ENCODE measurements at places on chromosomes 1 and 21.
A peak's percentile ranks its signal among the peaks of the same experiment; 100 is the strongest.

- DNase-seq = no peak
These were observed 12.4 kb downstream of the EPHB2 start for GRCh38 chr1:22722901-22723550.

GRCh38 chr1:8879922-8880676 lies 1.6 kb upstream of the ENO1 start:
- peak; percentile 99 for DNase-seq

DNA sequence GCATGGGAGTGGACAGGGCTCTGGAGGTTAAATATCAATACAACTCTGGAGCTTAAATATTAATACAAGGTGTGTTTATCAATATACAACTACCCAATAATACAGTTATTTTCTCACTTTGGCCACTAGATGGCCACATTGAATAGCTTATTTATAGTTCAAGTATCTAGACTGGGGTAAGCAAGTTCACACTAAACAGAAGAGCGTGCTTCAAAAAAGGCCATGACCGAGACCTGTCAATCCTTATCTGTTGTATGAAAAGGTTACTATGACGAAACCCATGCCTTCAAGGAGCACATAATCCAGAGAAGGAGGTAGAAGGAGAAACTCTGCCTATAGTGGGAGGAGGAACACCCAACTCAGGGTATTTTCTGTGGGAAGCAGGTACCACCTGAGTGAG lies 29.1 kb downstream of the CHML start:
- DNase-seq = peak; percentile 70

- DNase-seq = peak; percentile 98
These were observed 161.6 kb upstream of the PTBP2 start for GRCh38 chr1:96559707-96560596.

GRCh38 chr1:99180915-99181314 lies 83.4 kb upstream of the PLPPR4 start:
- no peak for DNase-seq

DNA sequence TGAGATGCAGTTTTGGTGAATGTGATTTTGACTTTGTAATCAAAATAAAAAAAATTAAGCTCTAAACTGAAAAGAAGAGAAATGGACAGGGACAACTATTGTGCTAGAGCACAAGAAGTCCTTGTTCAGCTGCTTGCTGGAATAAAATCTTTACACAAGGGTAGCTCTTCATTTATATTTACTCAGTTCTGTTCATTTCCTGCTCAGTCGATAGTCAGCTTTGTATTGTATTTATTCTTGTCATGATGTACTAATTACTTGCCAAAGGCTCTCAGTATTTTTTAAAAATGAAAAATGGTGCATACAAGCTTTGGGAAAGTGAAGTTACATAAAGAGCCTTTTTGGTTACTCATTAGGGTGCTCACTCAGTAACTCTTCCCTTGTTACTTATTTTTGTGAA lies 17.8 kb downstream of the F5 start:
- no peak for DNase-seq

- DNase-seq = peak; percentile 26
These were observed 9.3 kb downstream of the CHD5 start for GRCh38 chr1:6170742-6171201.

DNA sequence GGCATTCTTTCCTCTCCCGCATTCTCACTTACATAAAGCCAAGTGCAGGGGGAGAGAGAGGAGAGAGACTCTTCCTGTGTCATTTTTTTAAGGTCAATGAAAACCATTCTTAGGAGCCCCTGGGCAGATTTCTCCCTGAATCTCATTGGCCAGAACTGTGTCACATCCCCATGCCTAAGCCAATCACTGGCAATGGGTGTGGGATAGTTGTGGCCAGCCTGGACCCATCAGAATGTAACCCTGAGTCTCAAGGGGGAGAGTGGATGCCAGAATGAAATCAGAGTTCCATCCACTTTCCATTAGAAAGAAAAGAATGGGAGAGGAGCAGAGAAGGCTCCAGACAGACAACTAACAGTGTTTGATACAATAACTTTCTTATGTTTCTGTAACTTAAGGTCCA lies 31.2 kb upstream of the COQ8A start:
- no peak for DNase-seq

DNA sequence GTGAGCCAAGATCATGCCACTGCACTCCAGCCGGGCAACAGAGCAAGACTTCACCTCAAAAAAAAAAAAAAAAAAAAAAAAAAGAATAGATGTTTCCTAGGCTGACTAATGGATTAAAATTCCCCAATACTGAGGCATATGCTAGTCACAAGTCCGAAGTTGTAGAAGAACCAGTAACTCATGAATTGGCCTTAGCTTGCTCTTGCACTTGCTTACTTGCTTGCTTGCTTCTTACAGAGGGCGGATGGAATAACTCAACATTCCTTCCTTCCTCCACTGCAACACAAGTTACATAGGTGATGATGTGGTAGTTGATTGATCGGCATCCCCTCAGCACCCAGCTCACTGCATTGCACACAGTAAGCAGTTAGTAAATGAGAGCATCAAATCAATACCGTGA lies 2.8 kb upstream of the TARS2 start:
- peak; percentile 70 for DNase-seq

- no peak for DNase-seq
These were observed 256.5 kb downstream of the NFIA start for GRCh38 chr1:61338899-61339298.

DNA sequence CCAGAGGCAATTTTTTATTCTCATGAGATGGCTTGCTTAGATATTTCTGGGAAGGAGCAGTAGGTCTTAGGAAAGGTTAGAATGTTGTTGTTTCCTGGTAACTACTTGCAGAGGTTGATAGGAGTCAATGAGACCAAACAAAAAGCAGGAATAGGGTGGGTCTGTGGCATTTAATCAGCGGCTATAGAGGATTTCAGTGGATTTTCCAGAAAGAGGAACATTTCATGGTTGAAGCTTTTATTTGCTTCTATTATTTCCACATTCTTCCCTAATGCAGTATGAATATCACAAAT lies 111.3 kb upstream of the PALMD start:
- DNase-seq = no peak

DNA sequence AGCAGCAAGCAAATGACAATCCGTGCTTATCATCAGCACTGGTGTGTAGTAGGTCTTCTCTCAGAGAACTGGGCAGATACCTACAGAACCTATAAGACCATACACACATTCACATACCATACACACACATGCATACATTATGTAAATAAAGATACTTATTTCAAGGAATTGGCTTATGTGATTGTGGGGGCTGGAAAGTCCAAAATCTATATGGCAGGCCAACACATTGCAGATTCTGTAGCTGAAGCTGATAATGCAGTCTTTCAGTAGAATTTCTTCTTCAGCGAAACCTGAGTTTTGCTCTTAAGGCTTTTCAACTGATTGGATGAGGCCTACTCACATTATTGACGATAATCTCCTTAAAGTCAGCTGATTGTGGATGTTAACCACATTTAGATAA lies 24.1 kb downstream of the RAP1A start:
- DNase-seq = no peak

- DNase-seq = no peak
These were observed 9.2 kb upstream of the NOS1AP start for GRCh38 chr1:162060314-162060713.

DNA sequence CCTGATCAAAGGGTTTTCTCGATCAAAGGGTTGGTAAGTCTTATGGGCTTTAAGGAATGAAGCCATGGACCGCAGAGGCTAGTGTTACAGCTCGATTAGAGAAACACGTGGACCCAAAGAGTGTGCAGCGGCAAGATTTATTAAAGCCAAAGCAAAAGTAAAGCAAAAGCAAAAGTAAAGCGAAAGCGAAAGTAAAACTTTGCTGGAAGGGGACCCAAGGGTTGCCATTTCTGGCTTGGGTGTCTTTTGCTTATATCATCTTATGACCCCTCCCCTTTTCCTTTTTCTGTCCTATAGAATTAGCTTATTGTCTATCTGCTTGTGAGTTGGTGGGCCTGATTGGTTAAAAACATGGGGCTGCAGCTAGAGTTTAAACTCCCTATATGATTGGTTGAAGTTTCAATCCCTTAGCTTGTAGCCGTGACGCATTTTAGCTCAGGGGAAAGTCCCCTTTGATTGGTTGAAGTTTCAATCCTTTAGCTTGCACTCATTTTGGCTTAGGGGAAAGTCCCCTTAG lies 957.0 kb downstream of the AMY1C start:
- DNase-seq = peak; percentile 41

DNA sequence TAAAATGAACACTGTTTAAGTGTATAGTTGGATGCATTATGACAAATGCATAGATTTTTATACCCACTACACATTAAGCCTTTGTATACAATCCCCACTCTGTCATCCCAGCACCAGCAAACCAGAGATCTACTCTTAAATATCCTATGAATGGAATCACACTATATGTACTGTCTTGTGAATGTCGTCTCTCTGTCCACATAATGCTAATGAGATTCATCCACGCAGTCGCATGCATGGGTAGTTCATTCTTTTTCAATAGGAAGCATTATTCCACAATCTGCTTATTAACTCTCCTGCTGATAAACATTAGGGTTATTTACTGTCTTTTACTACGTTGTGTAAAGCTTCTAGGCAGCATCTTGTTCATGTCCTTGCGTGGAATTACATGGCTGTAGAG lies 892.3 kb downstream of the LTN1 start:
- DNase-seq = no peak

DNA sequence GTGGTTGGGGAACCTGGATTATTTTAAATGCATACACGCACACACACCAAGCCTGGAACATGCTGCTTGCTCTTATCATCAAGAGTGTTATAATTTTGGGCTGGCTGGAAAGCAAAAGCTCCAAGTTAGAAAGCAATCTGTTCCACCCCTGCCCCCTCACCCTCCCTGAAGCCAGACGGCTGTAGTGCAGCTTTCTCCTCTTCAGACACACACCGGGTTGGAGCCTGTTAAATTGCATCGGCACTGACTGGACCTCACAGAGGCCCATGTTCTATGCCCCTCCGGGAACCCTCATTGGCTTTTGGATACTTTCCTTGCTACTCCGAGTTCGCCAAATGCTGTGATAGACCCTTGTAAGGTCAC lies 90.6 kb upstream of the KCNJ15 start:
- no peak for DNase-seq

DNA sequence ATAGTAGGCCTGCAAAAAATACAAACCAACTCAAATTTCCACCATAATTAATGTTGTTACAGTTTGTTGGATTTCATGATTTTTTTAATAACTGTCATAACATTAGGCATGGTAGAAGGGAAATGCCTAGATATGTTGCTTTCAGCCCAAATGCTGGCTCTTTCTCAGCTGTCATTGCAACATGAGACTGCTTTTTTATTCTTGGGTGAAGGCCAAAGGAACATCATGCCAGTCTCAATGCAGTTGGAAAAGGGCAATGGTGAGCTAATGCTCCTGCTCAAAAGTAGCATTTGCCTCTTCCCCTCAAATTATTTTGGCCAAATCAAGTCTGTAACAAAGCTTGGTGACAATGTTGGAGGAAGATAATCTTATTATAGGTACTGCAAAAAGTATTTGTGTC lies 877.7 kb upstream of the PRMT6 start:
- DNase-seq = no peak

- peak; percentile 88 for DNase-seq
These were observed 352.9 kb downstream of the LTN1 start for GRCh38 chr21:28639737-28640136.

DNA sequence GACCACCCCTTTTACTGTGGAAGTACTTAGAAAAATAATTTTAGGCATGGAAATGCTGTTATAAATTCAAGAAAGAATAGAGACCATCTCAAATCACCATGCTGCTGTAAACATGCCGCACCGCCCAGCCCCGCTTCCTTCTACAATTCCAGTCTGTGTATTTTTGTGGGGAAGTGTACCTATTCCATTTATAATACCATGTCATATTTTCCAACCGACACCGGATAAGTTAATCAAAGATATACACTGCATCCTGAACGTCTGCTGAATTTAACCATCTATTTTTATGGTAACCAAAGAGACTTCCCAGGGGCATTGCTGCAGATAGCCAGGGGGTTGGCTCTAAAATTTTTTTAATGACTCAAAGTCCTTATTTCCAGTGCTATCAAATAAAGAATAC lies 16.0 kb downstream of the CCN1 start:
- DNase-seq = no peak

DNA sequence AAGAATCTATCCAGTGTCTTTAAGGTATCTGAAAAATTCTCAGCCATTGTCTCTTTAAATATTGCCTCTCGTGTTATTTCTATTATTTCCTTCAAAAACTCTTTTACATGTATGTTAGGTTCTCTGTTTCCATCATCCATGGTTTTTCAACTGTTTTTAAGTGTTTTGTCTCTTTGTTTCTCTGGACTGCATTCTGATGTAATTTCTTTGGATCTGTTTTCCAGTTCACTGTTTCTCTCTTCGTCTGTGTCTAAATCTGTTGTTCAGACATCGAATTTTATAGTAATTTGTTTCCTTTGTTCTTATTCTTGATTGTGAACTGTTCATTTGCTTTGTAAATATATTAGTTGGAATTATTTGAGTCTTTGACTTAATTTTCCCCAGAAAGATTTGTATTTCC lies 44.1 kb downstream of the POFUT2 start:
- DNase-seq = no peak

DNA sequence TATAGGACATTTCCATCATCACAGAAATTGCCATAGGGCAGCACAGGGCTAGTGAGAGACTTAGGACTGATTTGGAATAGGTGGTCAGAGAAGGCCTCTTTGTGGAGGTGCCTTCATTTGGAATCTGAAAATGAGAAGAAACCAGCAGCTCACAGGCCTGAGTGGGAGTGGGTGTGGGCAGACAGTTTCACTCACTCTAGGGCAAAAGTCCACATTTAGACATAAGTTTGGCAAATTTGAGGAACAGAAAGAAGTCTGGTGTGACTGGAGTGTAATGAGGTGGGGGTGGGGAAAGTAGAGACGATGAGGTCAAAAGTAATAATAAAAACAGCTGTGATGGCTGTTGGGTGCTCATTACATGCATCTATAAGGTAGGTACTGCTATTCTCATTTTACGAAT lies 22.4 kb upstream of the BCAR3 start:
- no peak for DNase-seq

GRCh38 chr1:157286096-157286495 lies 147.9 kb upstream of the ETV3 start:
- DNase-seq = no peak

GRCh38 chr1:109399326-109399957 lies 1.7 kb upstream of the SORT1 start:
- peak; percentile 56 for DNase-seq

DNA sequence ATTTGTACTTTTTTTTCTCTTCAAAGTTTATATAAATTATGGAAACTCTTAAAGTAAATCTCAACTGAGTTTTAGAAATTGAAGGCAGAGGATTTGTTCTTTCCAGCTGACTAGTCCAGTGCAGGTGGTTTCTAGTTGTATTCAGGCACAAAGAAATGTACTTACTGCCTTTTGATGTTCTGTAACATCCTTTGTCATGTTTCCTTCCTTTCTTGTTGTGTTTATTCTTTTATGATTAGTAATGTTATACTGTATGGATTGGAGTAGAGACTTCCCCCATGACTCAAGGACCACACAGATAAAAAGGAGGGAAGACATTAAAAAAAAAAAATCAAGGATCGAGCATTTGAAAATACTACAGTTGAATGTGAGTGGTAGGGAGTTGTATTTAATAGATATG lies 8.0 kb downstream of the HIPK1 start:
- DNase-seq = no peak

GRCh38 chr21:35201799-35202198 lies 152.7 kb upstream of the RUNX1 start:
- DNase-seq = no peak

- DNase-seq = peak; percentile 5
These were observed 6.7 kb upstream of the CTSS start for GRCh38 chr1:150772326-150772725.

- no peak for DNase-seq
These were observed 4.8 kb upstream of the SIM2 start for GRCh38 chr21:36694031-36694515.

- DNase-seq = no peak
These were observed 103.2 kb upstream of the OLFM3 start for GRCh38 chr1:102099916-102100315.
